ENCODE measurements at places on chromosomes 3 and 15. TPM values are rescaled to one million over a fixed set of nuclear protein-coding genes. Genes with fewer than 3 reads are reported as not detected.
A peak's percentile ranks its signal among the peaks of the same experiment; 100 is the strongest.

The RPS17 gene
- 1,721 TPM for total RNA-seq

The THRB gene
- 5.1 TPM for total RNA-seq

GRCh38 chr3:17032407-17033034 is 147.8 kb downstream of the PLCL2 start:
- H3K36me3 ChIP-seq, result no peaks in the 10 kb centered on the region
- H3K4me1 ChIP-seq, result peaks cover 18% of the 10 kb centered on the region
- peak; percentile 52 for DNase-seq
- H3K4me3 ChIP-seq, result no peak overlapping the region
- H3K27ac ChIP-seq, result no peak overlapping the region

The C3orf20 gene
- not detected for total RNA-seq

DNA sequence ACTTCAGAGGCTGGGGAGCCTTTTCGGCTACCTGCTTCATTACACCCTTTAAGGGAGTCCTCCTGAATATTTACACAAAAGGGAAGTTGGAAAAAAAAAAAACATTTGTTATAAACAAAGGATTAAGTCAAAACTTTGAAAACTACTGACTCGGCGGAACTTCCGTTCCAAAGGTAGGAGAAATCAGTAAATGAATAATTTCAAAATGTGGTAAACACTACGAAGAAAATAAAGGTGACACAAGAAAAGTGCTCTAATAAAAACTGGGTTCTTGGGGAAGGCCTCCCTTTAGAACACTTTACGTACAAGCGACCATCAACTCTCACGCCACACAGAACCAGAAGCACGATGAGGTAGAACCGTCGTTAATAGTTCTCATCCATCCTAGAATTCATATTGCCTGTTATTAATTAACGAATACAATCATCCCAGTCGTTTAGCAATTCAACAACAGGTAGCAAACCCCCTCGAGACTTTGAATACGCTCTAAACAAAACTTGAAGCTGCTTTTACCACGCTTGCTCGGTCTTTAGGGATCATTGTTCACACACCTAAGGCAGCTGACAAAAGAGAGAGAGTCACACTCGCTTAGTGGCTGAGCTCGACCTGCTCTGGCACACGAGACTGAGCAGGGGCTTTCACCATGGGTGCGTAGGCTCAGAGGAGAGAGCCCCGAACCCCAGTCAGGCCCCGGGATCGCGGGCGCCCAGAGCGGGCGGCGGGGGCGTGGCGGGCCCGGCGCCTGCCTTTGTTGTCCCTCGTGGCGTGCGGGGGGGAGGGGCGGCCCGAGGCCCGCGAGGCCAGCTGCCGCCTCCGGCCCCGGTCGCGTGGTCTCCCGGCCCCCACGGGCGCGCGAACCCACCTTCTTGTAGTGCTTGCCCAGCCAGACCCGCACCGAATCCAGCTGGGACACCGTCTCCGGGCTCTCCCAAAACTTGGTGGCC is 680 bp downstream of the SMARCC1 start:
- peak overlapping the region; percentile 95 for H3K4me3 ChIP-seq
- H3K4me1 ChIP-seq, result peaks cover 19% of the 10 kb centered on the region
- peak overlapping the region; percentile 94 for H3K27ac ChIP-seq

The GRIP2 gene
- not detected for total RNA-seq

The KBTBD8 gene
- 0.86 TPM for total RNA-seq

The FGF7 gene
- total RNA-seq, result 351 TPM

- no peak for DNase-seq
- no peaks in the 10 kb centered on the region for H3K27me3 ChIP-seq
- H3K4me1 ChIP-seq, result 0 out of 2 replicates have a peak, but pooled peaks cover 4% of the 10 kb centered on the region
- no peaks in the 10 kb centered on the region for H3K36me3 ChIP-seq
These were observed 410 bp downstream of the NDUFAF1 start for GRCh38 chr15:41401904-41402267.

DNA sequence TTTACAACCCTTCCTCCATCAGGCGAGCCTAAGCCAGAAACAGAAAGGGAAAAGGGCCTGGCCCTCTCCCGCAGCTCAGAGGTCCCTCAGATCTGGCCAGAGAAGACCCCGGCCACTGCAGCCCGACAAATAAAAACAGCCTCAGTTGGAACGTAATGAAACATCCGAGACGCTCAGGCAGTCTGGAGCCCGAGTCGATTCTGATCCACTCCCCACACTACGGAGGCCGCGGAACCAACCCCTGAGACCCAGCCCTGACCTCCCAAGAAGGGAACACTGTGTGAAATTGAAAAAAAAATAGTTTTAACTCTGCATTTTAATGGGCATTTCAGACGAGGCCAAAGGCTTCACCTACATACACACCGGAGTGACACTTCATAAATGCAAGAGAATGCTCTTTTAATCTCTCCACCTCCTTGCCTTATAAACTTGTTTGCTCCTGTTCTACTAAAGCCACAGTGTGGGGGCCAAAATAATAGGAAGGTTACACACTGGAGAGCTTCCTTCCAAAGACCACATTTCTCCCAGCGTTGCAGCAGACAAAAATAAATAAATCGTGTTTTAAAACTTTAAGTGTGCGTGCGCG is 3.7 kb downstream of the MEIS2 start:
- H3K27me3 ChIP-seq, result no peaks in the 10 kb centered on the region
- H3K36me3 ChIP-seq, result peaks cover 22% of the 10 kb centered on the region
- H3K27ac ChIP-seq, result peak overlapping the region; percentile 92
- H3K4me1 ChIP-seq, result peaks cover 38% of the 10 kb centered on the region
- peak overlapping the region; percentile 95 for H3K4me3 ChIP-seq

DNA sequence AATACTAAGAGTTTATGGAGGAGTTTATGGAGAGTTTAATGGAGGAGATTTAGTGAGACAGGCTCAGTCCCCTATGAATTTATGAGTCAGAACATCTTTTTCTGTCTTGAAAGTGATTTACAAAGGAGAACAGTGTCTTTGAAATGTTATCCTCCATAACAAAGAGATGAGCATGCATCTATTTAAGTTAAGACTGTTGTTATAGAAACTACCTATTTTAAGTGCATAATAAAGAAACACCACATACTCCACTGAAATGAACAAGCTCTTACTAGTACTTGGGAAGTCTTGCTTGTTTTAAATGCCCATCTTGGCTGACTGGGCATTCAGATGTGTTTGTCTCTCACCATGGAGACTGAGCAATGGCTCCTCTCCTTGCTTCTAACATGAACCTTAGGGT is 118.7 kb upstream of the ACP3 start:
- H3K27me3 ChIP-seq, result no peaks in the 10 kb centered on the region
- DNase-seq, result peak; percentile 35
- H3K4me1 ChIP-seq, result peaks cover 16% of the 10 kb centered on the region

The HTR3E gene
- total RNA-seq, result not detected
